ENCODE measurements at places on chromosomes 6 and 20.

GRCh38 chr20:6108330-6108729 lies 14.5 kb downstream of the FERMT1 start:
- DNase-seq = no peak

GRCh38 chr6:15491255-15491985 lies 171.4 kb downstream of the DTNBP1 start:
- peak; percentile 48 for DNase-seq

GRCh38 chr20:48800177-48800576 lies 27.6 kb downstream of the PREX1 start:
- no peak for DNase-seq

- no peak for DNase-seq
These were observed 191.6 kb upstream of the SNX9 start for GRCh38 chr6:157631412-157631811.

DNA sequence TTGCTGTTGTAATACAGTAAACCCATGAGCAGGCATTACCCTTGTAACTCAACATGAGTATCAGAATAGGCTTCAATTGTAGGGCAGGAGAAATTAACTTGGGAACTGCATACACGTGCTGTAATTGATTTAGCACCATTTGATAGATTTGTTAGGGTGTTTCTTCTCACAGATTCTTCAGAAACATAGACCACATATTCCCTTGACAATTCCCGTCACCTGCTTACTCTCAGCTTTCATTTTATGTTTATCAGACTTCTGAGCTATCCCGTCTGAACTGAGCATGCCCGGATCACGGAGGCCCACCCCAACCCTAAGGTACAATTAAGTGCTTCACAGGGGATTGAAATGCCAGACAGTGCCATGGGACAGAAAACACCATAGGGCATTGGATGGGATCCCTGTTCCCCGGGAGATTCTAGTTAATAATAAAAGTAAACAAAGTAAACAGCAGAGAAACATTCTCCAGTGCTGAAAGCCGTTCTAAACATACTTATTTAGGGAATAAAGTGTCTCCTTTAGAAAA lies 179.7 kb downstream of the PHACTR1 start:
- DNase-seq = no peak

- DNase-seq = no peak
These were observed 11.4 kb downstream of the HECA start for GRCh38 chr6:139146317-139146726.

DNA sequence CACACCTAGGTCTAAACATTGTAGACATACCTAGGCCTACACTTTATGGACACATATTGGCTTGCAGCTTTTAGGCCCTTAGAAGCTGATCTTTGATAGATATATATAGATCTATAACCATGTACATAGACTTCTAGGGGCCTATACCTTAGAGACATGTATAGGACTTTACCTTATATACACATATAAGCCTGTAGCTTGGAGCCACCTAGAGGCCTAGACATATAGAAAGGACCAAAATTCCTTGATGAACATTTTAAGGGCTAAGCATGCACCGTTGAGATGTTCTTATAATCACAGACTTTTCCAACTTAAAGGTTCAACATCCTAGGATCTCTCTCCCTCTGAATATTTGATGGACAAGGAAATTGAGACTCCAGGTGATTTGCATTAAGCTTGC lies 371.7 kb upstream of the SASH1 start:
- no peak for DNase-seq

DNA sequence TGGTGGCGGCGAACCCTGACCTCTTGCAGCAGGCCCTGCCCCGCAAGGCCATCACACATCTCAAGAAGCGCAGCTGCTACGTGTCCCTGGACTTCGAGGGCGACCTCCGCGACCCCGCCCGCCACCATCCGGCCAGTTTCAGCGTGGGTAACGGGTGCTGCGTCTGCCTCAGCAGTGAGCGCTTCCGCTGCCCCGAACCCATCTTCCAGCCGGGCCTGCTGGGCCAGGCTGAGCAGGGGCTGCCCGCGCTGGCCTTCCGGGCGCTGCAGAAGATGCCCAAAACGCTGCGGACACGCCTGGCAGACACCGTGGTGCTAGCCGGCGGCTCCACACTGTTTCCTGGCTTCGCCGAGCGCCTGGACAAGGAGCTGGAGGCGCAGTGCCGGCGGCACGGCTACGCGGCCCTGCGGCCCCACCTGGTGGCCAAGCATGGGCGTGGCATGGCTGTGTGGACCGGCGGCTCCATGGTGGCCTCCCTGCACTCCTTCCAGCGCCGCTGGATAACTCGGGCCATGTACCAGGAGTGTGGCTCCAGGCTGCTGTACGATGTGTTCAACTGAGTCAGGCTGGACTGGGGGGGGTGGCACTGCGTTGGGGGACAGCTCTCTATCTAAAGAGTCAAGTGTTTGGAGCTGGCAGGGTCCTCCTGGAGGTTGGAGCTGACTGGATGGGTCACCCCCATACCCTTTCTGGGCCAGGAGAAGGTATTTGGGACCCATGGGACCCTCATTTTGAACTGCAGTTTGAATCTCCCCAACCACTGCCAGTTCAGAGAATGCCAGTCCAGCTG lies 1.1 kb downstream of the ACTL10 start:
- peak; percentile 50 for DNase-seq

DNA sequence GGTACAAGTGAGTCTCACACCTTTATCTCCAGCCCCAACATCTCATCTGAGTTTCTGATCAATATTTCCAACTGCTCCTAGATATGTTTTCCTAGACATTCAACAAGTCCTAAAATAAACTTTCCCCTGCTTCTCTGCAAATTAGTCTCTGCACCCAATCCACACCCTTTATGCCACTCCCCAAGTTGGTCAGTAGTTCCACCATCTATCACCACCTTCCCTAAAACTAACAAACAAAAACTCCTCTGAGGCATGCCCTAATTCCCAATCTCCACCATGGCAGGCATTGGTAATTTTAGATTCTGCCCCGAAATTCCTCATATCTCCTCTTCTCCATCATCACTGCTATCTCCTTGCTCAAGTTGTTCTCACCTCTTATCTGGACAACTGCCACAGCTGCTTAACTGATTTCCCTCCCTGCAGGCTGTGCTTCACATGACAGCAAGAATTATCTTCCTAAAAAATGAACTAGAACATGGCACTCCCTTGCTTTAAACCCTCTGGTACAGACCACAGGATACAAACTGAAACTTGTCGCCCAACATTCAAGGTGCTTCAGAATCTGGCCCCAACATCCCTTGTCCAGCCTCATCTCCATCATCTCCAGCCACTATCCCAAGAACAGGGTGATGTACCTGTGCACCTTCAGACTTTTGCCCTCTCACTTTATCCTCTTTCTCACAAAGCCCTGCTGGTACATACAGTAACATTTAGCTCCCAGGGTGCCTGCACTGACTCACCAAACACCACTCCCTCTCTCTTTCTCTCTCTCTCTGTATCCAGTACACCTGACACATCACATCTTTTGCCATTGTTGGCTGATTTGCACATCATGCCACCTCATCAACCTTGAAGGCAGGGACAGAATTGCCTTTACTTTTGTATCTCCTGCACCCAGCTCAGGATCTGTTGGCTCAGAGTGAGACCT lies 55.5 kb downstream of the ZHX3 start:
- DNase-seq = no peak

- DNase-seq = no peak
These were observed 101.0 kb upstream of the HDGFL1 start for GRCh38 chr6:22468256-22468965.

GRCh38 chr6:168106633-168107005 lies 27.6 kb upstream of the FRMD1 start:
- no peak for DNase-seq

DNA sequence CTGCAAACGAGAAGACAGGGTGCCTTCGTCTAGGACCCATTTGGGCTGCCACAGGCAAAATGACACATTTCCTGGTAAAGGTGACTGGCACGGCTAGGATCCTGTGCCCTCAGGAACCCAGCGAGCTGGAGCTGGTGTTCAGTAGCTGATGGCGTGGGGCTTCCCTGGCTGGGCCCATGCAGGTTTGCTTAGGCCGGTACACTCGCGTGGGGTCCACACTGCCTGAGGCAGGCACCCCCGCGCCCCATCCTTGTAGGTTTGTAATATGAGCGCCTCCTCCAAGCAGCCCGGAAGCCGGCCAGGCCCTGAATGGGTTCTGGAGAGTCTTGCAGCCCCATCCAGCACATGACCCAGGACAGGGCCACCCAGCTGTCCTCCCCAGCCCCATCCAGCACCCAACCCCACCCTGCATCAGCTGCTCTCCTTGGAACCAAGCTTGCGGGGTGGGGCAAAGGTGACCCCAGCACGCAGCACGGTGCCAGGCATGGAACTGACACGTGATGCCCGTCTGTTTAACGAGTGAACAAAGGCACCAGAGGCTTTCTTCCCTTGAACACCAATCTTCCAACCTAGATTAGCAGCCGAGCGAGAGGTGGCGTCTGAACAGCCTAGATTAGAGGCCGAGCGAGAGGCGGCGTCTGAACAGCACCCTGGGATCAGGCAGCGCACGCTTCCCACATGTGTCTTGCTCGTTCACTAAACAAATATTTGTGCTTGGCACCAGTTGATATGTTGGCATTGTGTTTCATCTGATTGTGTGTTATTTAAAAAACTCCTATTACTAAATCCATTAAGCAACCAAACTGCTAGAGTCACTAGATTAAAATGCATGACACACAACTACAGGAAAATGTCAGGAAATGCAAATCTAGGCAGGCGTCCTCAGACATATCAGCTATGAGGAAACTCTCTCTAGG lies 112.1 kb downstream of the DLL1 start:
- DNase-seq = no peak

- DNase-seq = no peak
These were observed 5.5 kb downstream of the POU3F2 start for GRCh38 chr6:98839781-98840361.

DNA sequence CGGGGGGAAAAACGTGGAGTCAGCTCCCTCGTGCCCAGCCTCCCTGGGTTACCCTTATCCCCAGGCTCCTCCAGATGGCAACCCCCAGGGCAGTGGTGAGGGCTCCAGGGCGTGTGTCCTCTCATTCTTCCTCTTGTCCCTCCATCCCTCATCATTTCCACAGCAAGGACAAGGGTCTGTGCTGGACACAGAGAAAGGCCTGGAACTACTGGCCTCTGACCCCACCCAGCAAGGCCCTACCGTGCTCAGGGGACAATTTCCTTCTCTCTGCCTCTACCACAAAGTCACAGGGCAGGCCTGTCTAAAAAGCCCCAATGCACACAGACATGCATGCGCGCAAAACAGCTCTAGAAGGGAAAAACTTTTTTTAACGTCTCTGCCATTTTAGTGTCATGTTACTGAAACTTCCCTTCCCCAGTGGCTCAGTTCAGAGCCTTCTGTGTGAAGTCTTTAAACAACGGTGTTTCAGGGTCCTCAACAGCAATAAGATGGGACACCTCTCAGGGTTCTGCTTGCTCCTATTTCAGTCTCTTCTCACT lies 1.1 kb upstream of the SLC35B2 start:
- DNase-seq = no peak

DNA sequence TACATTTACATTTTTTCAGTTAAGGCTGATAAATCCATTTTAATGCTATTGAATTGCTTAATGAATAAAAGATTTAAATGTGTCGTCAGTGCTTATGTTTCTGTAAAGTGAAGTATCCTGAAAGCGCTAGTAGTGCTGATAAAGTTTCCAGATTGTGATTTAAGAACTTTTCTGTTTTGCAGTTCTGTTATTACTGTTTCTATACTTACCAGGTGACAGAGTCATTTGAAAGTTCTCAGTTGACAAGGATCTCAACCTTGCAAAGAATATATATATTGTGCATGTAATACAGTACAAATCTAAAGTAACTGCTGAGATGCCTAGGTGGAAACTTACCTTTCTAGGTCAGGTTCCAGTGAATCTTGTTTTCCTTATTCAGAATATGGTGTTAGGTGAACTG lies 201.8 kb downstream of the ARID1B start:
- no peak for DNase-seq

DNA sequence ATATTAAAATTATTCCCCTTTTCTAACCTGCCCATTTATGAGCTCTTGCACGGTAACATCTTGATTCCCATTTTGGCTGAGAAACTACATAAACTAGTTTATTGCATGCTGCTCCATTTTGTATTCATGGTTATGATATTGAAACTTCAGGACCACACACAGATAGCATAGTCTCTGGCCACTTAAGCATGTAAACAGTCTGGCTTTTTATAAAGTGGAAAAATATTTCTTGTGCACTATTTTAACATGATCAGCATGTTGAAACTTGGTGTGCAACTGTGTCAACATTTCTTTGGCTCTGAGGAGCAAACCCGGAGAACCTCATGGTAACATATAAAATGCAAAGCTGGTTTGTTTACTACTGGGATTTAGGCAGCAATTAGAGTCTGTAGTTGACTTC lies 70.7 kb downstream of the SLX4IP start:
- no peak for DNase-seq

DNA sequence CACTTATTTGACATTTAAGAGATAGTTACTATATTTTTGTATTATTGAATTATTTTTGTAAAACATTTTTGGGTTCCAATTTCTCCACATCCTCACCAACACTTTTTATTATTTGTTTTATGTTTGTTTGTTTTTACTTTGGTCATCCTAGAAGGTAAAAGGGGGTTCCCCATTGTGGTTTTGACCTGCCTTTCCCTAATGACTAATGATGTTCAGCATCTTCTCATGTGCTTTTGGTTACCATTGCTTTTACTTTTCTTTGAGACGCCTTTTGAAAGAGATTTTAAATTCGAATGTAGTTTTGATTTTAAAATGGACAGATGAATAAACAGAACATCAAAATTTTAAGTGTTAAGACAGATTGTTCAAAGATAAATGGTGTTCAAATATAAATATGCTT lies 46.9 kb downstream of the AK9 start:
- DNase-seq = no peak

- no peak for DNase-seq
These were observed 272.0 kb downstream of the ZNF217 start for GRCh38 chr20:53321596-53321995.

DNA sequence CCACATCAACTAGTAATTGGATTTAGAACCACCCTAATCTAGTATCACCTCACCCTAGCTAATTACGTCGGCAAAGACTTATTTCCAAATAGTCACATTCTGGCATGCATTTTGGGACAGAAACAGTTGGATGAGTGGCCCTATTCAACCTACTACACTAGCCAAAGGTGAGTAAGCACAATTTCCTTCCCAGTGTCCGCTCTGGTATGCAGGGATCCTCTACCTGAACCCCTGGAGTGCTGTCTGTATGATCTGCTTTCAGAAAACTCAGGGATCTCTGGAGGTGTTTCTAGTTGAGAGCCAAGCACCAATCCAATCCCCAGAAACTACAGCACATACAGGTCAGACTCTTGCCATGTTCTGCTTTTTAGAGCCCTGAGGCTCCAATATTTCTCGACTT lies 717.4 kb upstream of the MANEA start:
- DNase-seq = no peak

DNA sequence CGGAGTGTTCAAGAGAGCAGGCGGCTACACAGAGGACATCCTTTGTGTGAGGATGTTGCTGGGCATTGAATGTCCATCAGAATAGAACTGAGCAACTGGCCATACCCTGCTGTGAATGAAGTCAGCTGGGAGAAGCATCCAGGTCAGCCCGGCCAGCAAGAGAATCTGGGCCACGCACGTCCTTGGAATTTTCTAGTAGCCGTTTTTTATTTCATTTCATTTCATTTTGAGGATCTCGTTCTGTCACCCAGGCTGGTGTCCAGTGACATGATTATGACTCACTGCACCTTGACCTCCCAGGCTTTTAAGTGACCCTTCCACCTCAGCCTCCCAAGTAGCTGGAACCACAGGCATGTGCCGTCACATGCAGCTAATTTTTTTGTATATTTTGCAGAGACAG lies 97.9 kb downstream of the SSR1 start:
- DNase-seq = no peak

GRCh38 chr6:129835691-129836090 lies 25.4 kb downstream of the TMEM244 start:
- DNase-seq = no peak
